ENCODE measurements at places on chromosomes 4 and X. TPM values are rescaled to one million over a fixed set of nuclear protein-coding genes. Genes with fewer than 3 reads are reported as not detected.

Gene CHST7
- total RNA-seq = 8.0 TPM

- peak; percentile 79 for DNase-seq
These were observed 986.0 kb downstream of the CCSER1 start for GRCh38 chr4:91113130-91113706.

DNA sequence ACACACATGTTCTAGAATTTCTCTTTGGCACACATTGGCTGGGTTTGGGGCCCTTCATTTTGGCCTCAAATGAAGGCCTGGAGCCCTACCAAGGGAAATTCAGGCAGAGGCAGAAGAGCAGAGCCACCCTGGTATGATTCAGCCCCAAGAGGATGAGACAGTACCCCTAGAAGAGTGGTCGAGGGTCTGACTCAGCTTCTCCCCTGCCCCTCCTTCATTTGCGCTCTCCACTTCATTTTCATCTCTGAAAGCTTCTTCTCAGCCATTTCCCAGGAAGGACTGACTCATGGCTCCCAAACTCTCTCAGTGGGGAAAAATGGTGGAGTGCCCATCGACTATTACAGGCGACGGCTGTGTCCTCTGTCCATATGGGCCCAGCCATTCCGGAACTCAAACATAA lies 43.5 kb downstream of the MAMLD1 start:
- no peak for DNase-seq

DNA sequence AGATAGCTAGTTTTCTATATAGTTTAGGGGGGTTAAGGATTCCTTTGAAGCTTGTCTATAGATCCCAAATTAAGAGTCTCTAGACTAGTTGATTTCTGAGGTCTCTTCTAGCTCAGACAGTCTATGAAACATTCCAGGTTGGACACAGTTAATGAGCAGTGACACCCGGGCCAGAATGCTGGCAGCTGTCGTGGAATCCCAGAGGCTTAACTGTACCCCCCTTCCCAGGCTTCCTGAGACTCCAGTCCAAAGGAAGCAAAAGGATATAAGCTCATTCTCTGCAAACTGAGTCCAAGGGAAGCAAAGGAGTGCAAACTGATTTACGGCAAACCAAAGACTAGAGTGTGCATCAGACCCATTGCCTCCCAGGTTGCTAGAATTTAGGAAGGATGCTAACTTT lies 62.9 kb downstream of the DCX start:
- DNase-seq = no peak

- DNase-seq = no peak
These were observed 33.6 kb upstream of the ENPEP start for GRCh38 chr4:110442309-110442708.

Measured in osteoblast (primary cell).